ENCODE measurements at places on chromosomes 3 and 15.
A peak's percentile ranks its signal among the peaks of the same experiment; 100 is the strongest.

GRCh38 chr15:96182736-96183513 is 147.6 kb upstream of the NR2F2 start:
- DNase-seq, result no peak

GRCh38 chr3:160129459-160130061 is 95.7 kb upstream of the C3orf80 start:
- DNase-seq, result peak; percentile 87

DNA sequence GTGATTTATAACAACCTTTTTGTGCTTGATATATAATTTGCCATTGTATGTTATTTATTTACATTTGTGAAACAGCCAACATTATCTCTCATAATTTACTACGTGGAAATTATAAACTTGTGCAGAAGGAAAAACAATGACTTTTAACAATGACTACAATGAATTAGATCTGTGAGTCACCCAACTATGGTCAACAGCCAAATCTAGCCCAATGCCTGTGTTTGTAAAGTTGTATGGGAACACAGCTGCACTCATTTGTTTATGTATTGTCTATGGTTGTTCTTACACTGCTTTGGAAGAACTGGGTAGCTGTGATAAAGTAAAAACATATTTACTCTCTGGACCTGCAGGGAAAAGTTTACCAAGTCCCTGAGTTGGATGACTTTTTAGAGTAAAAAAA is 110.4 kb downstream of the OTOL1 start:
- no peak for DNase-seq

DNA sequence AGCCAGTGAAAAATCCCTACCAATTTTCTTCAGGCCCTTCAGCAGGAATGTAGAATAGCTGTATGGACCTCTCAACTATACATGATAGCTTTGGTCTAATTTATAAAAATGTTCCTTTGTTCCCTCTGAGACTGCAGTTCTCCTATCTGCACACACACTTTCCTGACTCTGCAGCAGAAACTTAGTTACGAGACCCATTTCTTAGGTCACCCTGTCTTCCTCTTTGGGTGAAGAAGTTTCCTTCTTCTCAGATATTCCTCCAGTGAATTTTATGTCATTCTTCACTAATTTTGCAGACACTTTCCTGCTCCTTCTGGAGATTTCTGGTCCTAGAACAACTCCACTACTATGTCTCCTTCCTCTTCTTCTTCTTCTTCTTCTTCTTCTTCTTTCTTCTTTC is 42.6 kb downstream of the CD200R1L start:
- no peak for DNase-seq

GRCh38 chr3:155369735-155370134 is 76.3 kb upstream of the STRIT1 start:
- DNase-seq, result no peak

GRCh38 chr3:173733029-173733652 is 335.6 kb downstream of the NLGN1 start:
- DNase-seq, result peak; percentile 80

DNA sequence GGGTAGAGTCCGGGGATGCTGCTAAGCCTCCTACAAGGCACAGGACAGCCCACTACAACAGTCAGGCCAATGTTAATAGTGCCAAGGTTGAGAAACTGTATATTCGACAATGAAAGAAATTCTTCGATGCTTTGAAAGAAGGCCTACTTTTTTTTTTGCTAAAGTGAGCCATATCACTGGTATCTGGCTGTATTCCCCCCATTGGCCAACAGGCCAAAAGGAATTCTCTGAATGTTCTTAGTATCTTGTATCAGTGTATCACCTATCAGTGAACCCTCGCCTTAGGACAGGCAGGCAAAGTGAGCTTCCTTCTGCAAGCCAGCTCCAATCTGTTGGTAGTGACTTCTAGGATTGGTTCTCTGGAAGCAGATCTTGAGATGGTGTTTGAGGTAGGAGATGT is 74.2 kb downstream of the SNTN start:
- no peak for DNase-seq

DNA sequence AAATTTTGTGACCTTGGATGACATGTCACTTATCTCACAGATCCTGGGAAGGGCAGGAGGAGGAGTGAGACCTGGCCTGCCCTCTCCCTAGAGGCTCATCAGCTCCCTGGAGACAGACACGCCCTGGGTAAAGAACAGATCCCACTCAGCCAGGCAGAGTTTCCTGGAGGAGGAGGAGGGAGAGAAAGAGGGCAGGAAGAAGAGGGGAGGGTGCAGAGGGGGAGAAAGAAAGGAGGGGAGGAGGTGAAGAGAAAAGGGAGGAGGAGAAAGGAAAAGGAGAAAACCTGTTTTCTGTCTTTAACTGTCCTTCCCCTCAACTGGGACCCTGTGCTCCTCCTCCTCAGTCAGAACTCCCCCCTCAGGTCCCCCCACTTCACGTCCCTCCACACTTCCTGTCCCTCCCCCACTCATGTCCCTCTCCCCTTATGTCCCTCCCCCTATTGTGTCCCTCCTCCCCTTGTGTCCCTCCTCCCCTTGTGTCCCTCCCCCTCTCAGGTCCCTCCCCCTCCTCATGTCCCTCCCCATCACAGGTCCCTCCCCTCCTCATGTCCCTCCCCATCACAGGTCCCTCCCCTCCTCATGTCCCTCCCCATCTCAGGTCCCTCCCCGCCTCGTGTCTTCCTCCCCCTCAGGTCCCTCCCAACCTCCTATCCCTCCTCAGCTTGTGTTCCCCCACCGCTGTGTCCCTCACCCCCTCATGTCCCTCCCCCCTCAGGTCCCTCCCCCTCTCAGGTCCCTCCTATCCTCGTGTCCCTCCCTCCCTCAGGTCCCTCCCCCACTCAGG is 52.3 kb upstream of the CGNL1 start:
- DNase-seq, result no peak

DNA sequence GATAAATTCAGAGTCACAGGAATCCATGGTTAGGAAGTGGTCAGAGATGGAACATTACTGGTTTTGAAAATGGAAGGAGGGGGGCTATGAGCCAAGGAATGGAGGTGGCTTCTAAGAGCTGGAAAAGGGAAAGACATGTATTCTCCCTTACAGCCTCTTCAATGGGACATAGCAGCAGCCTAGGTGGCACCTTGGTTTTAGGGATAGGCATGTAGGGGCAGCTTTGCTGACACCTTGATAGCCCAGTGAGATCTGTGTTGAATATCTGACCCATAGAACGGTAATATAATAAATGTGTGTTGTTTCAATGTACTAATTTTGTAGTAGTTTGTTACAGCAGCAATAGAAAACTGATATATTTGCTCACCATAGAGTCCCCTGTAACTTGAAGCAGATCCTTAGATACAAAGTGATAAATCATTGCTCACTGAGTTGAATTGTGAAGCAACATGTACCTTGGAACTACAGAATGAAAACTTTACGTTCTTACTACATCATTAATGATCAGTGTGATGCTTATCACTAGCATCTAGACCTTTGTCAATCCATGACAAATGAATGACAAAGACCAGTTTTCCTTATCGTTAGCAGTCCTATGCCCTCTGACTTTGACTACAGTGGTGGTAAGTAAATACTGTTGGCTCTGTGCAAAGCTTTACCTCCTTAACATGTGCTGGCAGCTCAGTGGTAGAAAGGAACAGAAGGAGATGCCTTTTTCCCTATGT is 53.8 kb downstream of the TMEM45A start:
- DNase-seq, result no peak

DNA sequence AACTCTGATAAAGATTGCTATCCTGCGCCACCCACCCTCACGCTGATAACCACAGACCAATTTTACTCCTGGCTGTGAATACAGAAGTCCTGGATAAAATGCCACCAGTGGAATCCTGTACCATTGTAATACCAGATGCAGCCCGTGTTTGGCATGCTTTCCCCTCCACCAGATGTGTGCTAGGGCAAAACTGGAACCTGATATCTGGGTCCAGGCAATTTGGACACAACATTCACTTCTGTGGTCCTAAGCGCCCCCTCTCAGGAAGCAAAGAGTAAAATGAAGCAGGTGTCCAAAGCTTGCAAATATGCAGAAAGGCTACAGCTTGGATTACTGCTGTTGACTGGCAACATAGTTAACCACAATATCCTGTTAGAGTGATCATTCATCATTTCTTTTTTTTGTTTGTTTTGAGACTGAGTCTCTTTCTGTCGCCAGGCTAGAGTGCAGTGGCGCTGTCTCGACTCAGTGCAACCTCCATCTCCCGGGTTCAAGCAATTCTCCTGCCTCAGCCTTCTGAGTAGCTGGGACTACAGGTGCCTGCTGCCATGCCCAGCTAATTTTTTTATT is 32.8 kb downstream of the LOXL1 start:
- peak; percentile 56 for DNase-seq

DNA sequence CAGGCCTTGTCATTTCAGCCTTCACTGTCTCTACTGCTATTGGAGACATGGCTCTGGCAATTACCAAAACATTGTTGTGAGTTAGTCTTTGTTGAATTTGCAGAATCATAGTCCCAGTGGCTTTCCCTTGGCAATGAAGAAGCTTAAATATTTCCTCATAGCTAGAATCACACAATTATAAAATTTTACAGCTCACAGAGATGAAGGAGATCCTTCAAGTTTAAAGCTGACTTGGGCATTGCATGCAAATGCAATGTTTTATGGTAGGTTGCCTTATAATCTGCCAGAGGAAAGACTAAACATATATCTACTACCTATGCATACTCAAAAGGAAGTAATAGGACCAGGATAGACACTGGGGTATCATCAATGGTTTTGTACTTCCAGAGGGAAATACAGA is 90.9 kb downstream of the LSAMP start:
- no peak for DNase-seq

DNA sequence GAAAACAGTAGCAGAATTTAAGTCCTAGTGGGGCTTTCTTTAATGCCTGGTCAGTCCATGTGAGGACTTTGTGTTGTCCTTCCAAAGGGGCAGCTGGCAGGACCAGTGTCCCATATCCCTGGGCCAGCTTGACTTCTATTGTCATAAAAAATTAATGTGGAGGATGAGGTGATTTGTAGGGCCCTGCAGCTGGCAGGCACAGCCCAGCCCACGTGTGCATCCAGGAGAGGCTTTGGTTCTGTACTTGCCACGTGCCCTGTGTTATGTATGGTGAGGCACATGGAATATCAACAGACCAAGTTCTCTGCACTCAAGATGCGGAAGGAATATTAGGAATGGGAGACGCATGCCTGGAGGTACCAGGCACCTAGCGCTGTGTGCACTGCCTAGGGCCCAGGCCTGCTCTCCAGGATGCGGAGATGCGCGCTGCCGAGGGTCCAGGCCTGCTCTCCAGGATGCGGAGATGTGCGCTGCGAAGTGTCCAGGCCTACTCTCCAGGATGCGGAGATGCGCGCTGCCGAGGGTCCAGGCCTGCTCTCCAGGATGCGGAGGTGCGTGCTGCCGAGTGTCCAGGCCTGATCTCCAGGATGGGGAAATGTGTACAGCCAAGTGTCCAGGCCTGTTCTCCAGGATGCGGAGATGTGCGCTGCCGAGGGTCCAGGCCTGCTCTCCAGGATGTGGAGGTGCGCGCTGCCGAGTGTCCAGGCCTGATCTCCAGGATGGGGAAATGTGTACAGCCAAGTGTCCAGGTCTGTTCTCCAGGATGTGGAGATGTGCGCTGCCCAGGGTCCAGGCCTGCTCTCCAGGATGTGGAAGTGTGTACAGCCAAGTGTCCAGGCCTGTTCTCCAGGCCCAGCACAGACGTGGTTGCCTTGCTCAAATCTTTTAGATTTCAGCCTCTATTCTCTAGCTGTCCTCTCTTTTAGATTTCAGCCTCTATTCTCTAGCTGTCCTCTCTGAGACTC is 183.3 kb upstream of the ROPN1 start:
- no peak for DNase-seq

DNA sequence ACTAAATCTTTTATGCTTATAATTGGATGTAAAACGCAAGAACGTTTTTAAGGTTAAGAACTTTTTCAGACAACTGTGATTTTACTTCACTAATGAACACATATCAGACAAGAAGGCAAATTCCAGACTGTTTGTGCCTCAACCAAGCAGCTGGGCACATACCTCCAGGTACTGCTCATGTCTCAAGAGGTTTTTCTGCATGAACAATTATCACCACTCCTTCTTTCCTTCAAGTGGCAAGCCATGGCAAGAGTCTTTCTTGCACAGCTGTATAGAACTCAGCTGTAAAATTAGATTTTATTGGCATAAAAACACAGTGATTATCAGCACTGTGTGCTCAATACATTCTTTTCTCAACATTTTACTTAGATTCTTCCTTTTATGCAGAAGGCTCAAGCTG is 64.3 kb downstream of the FNDC3B start:
- DNase-seq, result peak; percentile 81

- no peak for DNase-seq
These were observed 544 bp upstream of the GATM start for GRCh38 chr15:45378913-45379262.

GRCh38 chr15:90813796-90814190 is 54.6 kb upstream of the FURIN start:
- DNase-seq, result no peak

All from adipocyte (in vitro differentiated cells).